ENCODE measurements at places on chromosomes 6 and 20.
A peak's percentile ranks its signal among the peaks of the same experiment; 100 is the strongest.

DNA sequence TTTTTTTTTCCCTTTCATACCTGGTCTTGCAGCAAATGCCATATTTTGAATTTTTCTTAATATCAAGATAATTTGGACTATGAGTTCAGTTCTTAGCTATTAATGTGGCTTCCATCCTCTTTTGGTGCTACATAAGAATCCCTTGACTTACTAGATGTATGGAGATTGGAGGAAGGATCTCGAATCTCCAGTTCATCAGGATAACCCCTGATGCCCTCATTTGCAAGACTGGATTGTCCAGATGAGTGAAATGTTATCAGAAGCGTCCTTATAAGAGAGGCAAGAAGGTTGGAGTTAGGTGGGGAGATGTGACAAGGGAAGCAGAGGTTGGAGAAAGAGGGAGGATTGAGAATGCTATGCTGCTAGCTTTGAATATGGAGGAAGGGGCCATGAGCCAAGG is 499.6 kb upstream of the SYNCRIP start:
- no peak for DNase-seq

DNA sequence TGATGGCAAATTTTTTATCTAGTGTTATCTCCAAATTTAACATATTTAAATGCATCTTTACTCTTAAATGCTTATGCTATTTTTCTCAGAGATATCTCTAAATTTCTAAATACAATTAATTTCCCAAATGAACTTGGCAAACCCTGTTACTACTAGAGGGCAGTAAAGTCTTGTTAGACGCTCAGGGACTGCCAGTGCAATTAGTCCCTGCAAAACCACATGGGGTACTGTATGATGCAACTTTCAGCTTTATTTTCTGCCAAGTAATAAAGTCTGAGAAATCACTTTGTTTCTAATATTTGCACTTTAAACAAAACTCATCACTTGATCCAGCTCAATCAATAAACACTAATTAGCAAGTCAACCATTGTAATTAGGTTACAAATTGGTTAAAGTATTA is 76.0 kb upstream of the ADGRB3 start:
- no peak for DNase-seq

DNA sequence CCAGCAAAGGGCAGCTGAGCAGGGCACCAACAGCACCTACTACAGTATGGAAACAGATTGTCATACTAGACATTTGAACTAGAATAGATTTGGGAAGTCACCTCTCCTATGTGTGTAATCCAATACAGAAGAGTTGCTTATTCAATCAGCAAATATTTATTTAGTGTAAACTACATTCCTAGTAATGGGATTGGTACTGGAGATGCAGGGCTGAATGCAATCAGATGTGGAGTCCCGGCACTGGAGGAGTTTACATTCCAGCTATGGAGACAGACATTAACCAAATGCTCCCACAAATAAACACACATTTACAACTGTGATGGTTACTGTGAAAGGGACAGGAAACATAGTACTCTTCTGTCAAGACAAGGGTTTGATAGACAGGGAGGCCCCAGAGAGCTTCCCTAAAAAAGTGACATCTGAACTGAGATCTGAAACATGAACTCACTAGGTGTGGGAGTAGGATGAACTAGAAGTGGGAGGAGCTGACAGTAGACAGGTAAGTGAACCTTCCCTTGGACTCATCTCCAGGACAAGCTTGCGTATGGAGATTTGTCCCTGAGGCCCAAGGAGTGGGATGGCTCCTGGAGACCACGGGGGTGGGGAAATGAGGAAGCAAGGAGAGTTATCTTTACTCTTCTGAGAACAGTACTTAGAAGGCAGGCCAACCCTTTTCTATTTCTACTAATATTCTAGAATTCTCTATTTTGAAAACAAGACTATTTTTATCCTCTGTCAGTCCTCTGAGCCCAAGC is 420.5 kb downstream of the MAFB start:
- DNase-seq = no peak

GRCh38 chr6:152170702-152171667 is 363.5 kb downstream of the ESR1 start:
- DNase-seq = no peak

- no peak for DNase-seq
Observed at GRCh38 chr20:32918296-32918695, 59.6 kb downstream of the EFCAB8 start.

- no peak for DNase-seq
Observed at GRCh38 chr6:65289491-65289890, 417.5 kb downstream of the EYS start.

GRCh38 chr20:11158146-11158545 is 484.3 kb upstream of the JAG1 start:
- no peak for DNase-seq

DNA sequence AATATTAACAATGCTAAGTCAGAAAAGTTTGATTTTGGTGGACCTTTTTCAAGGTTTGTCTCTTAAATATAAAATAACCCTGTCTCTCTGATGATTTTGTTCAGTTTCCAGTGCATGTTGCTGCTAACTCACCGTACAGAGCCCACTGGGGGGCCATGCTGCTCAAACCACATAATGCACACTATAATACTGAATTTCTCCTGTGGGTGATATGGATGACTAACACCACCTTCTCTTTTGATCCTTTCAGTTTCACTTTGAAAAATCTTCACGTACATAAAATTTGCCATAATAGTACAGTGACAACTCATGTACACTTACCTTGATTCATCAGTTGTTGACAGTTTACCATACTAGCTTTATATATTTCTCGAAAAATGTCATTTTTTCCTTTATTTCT is 506.6 kb upstream of the MAN1A1 start:
- no peak for DNase-seq

- DNase-seq = no peak
Observed at GRCh38 chr20:41011551-41012067, 17.0 kb upstream of the TOP1 start.

GRCh38 chr6:100343316-100344077 is 121.2 kb downstream of the SIM1 start:
- no peak for DNase-seq

- no peak for DNase-seq
Observed at GRCh38 chr6:79384845-79385244, 150.4 kb upstream of the HMGN3 start.

DNA sequence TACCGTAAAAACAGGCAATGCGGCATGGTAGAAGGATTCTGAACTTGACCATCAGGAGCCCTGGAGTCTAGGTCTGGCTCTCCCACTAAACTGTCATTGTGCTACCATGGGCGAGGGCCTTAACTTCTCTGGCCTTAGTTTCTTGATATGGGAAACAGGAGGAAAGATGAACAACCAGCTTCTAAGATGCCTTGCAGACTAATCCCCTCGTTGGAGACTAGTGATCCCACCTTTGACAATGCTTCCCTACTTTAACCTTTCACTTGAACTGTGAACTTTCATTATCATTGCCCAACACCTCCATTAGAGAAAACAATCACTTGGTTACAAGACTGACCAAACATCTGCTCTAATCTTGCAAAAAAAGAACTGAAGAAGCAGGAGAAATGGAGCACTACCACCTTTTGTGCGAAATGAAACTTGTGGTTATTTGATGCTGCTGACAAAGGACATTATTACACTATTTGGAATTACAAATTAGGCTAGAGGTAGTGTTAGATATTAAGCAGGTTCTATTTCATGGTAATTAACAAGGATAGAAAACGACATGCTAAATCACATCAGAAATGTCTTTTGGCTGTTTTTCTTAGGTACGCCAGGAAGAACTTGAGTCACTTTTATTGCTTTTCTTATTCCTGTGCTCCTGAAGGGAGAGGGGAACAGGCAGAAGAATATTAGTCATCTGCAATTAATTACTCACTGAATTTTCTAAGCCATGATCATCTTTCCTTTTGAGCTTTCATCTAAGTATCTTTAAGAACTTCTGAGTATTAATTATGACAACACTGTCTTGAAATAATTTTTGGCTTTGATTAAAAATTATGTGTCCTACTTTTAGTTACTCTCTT is 39.1 kb upstream of the ARHGAP18 start:
- DNase-seq = no peak

- no peak for DNase-seq
Observed at GRCh38 chr20:56540415-56540814, 7.4 kb downstream of the FAM209B start.

- DNase-seq = no peak
Observed at GRCh38 chr20:9699181-9699580, 139.7 kb downstream of the PAK5 start.

- no peak for DNase-seq
Observed at GRCh38 chr6:37638414-37639341, 59.0 kb downstream of the MDGA1 start.

- DNase-seq = no peak
Observed at GRCh38 chr6:14451594-14452374, 334.2 kb downstream of the CD83 start.

GRCh38 chr6:89310929-89311328 is 4.2 kb downstream of the GABRR2 start:
- DNase-seq = no peak

- DNase-seq = peak; percentile 40
Observed at GRCh38 chr20:63495741-63496595, 2.9 kb downstream of the EEF1A2 start.

DNA sequence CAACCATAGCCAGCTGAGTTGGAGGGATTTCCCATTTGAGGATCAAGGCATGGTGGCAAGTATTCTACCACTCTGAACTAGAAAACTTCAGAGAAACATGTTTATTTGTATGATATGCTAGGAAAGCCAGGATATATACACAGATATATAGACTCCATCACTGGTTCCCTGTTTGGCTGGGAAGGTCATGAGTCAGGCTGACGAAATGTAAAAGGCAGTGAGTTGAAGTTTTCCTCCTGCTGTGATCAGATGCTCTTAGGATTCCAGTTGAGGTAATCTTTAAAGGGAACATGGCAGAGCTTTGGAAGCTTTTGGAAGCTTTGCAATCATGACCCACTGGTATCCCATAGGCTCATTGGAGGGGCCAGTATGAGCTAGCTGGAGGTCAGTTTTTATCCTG is 1369.1 kb downstream of the EPHA7 start:
- DNase-seq = no peak

- DNase-seq = no peak
Observed at GRCh38 chr6:1057490-1058135, 254.3 kb upstream of the FOXQ1 start.

GRCh38 chr6:34578445-34579262 is 22.5 kb upstream of the SPDEF start:
- DNase-seq = no peak

GRCh38 chr6:115986026-115986425 is 74.7 kb downstream of the FRK start:
- no peak for DNase-seq

DNA sequence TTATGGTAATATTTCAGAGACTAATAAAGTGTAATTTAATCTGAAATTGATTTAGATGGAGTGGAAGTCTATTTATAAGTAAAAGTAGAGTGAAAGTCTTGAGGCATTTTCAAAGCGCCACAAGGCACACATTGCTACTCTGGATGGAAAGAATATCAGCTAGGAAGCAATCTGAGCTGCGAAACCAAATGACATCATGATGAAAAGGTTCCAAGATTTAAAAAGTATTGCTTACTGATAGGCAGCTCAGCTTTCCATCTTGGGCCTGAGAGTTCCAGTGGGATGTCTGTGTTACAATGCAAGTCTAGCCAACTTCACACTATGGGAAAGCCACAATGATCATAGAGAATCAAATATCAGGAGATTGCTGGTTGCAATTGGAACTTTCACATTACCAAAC is 126.9 kb upstream of the VGLL2 start:
- no peak for DNase-seq

DNA sequence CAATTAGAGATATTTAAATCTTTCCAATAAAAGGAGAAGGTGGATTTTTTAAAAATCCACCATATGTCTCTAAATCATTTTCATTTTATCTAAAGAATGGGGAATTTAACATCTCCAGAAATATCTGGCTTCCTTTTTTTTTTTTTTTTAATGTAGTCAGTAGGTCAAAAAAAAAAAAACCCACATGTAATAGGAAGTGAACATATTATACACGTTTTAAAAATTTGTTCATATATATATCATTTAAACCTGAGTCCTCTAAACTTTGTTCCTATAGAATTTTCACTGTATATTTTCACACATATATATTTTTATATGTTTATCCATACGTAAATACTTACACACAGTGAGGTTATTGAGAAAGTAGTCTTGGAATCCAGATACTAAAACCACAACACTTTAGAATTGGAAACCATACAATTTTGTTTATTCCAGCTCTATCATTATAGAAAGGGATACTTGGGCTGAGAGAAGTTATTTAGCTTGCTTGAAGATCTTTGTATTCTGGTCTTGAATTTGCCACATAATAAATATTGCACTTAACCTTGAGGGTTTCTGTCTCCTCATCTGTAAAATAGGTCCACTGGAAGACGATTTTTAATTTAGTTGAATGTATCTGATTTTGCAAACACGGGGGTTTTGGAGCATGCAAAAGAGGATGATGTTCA is 62.1 kb upstream of the ZNF217 start:
- no peak for DNase-seq

DNA sequence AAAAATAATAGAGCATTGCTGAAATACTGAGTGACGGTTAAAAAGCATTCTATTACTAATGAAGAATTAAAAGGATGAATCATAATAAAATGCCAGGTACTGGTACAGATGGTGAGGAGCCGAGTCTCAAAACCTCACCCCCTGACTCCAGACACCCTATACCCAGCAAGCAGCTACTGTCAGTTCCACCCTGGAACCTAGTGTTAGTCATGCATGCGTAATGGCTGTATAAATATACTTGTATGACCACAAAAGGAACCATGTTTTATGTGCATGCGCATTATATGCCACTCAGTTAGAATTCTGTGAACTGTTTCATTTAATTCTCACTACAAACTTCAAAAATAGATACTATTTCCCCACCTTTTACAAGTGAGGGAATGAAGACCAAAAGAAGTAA is 568.7 kb upstream of the RNF217 start:
- DNase-seq = no peak

GRCh38 chr20:63264519-63264918 is 8.1 kb upstream of the ARFGAP1 start:
- DNase-seq = no peak

- no peak for DNase-seq
Observed at GRCh38 chr20:62711703-62712101, 3.1 kb downstream of the NTSR1 start.

DNA sequence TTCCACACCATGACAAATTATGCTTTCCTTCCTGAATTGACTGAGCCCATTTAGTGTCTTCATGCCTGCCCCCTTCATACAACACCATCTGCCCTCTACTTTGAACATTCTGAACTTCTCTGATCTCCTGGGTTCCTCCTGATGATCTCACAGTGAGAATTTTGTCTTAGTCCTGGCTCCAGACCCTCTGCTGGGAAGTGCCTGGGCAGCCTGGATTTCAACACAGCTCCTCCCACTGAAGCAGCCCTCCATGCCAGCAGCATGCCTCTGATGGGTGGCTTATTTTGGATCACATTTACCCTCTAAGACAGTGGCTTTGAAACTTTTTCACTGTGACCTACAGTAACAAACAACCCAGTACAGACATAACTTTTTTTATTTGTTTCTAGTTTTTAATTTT is 41.5 kb downstream of the DSE start:
- no peak for DNase-seq

- DNase-seq = no peak
Observed at GRCh38 chr6:107822176-107823046, 1.7 kb downstream of the SCML4 start.

DNA sequence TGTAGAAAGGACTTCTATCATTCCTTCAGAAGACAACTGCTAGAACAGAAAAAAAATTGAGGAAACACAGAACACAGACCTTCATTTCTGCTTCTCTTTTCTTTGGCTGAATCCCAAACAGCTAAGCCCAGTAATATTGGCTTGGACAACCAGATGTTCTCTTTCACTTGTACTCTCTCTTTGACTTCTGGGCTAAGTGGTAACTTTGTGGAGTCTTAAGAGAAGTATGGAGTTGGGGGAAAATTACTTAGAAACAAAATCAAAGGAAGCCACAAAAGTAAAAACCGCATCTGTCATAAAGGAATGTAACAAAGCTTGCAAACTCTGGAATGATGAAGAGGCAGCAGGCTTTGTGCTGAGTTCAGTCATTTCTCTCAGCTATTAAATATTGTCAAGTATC is 587.5 kb downstream of the CBLN4 start:
- DNase-seq = no peak

Measured in stimulated activated CD8-positive, alpha-beta memory T cell treated with anti-CD3 and anti-CD28 coated beads, Interleukin-4, amount 100 ng/mL, for 4 hours (primary cell).